GM19239 (cell line): ENCODE measurements at places on chromosomes 5 and 9.

DNA sequence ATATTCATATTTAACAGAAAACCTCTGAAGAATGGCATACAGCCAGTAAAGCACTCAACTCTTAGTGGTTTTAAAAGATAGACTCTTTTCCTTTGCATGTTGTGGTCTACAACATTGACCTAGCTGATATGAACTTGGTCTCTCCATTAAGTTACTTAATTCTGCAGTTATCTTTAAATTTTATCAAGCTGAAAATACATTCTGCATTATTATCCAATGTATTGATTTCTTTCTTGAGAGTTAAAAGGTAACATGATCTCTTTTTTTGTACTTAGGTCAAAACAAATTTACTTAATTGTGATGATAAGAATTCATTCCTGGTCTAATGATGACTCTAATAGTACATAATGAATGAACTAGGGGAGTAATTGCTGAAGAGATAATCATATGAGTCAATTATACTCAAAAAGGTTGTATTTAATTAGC, 132.9 kb downstream of the STARD4 start:
- no peak for DNase-seq

DNA sequence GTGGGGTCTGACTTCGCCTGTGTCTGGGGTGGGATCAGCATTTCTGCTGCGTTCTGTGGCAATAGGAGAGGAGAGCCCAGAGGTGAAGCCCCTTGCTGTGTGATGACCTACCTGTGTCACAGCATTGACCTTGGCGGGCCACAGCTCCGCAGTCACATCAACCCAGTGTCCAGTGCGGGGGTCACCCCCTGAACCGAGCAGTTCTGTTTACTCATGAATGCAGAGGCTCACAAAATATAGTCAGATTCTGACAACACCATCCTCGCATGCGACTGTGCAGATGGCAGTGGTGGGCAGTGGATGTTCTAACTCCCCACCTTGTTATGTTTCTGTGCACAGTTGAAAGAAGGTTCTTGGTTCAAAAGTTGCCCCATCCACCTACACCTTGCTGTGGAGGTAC, 100.1 kb downstream of the ADAMTS16 start:
- DNase-seq, result no peak

- no peak for DNase-seq
Measured at GRCh38 chr9:18821788-18822187, 211.2 kb downstream of the SAXO1 start.

GRCh38 chr9:215631-216155, 1.0 kb downstream of the DOCK8 start:
- no peak for DNase-seq
